Stromal cell of bone marrow (primary cell): ENCODE measurements at places on chromosomes 1 and 21.

DNA sequence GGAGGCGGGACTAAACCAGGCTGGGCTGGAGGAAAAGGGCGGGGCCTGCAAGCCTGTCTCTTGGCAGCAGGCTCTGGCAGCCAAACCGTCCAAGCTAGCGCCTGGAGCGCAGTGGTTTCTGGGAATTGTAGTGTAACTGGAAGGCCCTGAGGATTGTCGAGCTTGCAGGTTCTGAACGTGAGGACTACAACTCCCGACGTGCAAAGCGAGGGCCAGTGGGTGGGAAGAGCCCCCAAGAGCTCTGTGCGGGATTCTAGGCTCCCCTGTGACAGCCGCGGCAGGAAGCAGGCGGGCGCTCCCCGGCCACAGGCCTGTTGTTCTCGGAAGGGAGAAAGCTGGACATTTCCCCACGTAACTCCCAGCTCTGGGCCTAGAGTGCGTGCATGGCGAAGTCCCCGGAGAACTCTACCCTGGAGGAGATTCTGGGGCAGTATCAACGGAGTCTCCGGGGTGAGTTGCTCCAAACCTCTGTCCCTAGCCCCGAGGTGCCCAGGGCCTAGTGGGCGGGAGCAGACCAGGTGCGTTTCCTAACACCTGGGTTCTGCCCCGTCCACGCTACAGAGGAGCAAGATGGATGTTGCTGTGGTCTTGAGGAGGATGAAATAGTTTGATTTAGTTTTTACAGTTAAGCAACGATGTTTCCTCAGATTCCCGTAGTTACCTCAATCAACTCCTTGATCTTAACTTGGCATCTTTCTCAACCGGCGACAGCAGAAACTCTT is at the start of gene SDCCAG8:
Gene SDCCAG8, plus strand, starts transcription at position 251 of the 722 bp plus-strand sequence. Its CDS starts 133 bp downstream, at position 384.
- DNase-seq, result peak; percentile 100

- peak; percentile 80 for DNase-seq
Measured at GRCh38 chr1:202235856-202236837, 42.5 kb downstream of the LGR6 start.

GRCh38 chr1:87786861-87787545 is 458.3 kb downstream of the LMO4 start:
- DNase-seq, result no peak

GRCh38 chr1:151222130-151222529 is 23.8 kb downstream of the PIP5K1A start:
- DNase-seq, result no peak

DNA sequence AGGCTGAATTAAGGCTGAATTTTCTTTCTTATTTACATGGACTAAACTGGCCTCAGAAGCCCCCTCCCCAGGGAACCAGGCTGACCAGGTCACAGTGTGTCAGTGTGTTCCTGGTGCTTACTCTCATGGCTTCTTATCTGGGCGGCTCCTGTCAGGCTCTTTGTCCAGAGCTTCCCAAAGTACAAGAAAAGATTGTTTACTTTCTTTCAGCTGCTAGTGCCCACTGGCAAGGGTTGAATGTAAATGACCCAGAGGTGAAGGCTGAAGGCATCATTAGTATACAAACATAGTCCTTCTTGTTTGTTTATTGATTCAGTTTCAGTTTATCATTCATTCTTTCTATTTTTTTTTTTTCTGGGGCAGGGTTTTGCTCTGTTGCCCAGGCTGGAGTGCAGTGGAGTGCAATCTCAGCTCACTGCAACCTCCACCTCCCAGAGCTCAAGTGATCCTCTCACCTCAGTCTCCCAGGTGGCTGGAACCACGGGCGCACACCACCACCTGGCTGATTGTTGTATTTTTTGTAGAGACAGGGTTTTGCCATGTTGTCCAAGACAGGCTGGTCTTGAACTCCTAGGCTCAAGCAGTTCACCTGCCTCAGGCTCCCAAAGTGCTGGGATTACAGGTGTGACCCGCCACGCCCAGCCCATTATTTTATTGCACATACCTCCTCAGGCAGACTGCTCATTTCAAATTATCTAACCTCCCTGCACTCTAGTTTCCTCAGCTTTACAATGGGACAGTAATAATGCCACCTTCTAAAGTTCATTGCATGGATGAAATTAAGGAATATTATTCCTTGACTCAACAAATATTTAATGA is 9.8 kb upstream of the KDM4A start:
- DNase-seq, result no peak

GRCh38 chr1:55860798-55861519 is 645.8 kb upstream of the USP24 start:
- DNase-seq, result no peak

DNA sequence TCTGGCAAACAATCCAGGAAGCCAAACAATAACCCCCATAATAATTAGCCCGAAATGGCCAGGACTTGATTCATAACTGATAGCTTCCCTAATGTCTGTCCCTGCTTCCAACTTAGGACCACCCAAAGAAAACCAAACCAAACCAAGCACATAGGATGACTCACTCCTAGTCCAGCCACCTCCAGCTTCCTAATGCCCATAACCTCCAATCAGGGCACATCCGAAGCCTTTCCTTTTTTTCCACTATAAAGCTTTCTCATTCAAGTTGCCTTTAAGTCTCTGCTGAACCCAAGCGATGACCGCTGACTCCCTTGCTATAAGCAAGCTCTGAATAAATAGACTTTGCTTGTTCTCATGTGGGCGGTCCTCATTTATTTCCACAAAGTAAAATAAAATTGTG is 40.4 kb downstream of the PCNX2 start:
- no peak for DNase-seq

DNA sequence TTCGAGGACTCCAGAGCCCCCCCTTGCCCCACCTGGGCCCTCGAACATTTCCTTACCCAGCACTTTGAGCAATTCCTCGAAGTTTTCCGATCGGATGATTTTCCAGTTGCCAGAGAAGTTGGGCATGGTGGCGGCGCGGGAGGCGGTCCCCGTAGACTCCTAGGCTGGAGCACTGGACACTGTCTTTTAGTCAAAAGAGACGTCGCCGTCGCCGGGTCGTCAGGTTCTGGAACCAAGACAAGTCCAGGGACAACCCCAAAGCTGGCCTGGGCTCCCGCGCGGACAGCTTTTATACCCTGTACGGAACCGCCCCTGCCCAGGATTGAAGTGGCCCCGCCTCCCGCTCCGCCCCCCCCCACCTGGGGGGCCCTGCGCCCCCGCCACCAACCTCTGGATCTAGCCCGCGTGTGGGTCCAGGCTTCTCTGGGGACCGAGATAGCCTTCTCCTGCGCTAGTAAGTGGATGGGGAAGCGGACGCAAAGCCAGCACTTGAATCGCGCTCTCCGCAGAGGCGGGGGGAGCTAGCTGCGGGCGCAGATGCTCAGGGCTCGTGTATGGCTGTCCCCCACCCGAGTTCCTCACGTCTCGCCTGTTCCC is at the start of gene CRABP2:
Gene CRABP2, minus strand, starts transcription at position 263 of the 597 bp plus-strand sequence. Its CDS starts 137 bp downstream, at position 126.
- DNase-seq, result no peak

DNA sequence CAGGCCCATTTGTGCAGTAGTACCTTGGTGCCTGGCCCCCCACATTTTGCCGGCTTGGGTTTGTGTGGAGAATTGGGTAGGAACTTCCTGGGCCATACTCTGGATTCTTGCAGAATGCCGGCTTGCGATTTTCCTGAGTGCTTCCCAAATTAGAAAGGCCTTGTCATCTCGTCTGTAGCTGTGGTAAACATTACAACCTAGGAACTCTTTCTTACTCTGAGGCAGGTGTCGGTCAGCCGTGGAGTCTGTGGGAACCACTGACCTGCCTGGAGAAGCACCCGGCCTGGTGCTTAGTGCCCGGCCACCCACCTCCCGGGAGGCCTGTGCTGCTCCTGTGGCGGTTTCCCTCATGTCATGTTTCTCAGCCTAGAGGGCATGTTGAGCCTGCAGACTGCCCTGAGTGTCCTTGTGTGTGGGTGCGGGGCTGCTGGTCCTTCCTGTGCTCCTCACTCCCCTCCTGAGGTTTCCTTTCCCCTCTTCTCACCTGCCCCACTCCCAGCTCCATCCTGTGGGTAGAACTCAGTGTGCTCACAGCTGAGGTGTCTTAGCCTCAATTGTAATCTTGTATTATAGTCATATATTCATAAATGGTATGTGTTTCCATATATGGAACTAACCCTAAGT is 64.7 kb downstream of the S100B start:
- no peak for DNase-seq

DNA sequence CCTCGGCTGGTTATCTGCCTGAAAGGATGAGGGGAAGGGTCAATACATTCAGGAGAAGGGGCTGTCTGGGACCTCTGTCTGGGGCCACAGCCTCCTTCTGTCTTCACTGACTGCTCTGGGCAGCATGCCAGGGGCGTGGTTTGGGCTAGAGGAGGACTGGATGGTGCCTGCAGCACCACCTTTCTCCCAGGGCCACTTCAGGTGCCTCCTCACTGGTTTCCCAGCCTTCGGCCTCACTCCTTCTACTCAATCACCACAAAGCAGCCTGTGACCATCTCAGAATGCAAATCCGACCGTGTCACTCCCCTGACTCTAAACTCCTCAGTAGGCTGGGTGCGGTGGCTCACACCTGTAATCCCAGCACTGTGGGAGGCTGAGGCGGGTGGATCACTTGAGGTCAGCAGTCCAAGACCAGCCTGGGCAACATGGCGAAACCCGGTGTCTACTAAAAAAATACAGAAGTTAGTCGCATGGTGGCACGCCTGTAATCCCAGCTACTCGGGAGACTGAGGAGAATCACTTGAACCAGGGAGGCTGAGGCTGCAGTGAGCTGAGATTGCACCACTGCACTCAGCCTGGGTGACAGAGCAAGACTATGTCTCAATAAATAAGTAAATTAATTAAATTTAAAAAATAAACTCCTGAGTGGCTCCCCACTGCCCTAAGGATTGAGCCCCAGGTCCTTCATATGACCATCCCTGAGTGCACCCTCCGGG is 50.1 kb upstream of the ECE1 start:
- DNase-seq, result no peak

DNA sequence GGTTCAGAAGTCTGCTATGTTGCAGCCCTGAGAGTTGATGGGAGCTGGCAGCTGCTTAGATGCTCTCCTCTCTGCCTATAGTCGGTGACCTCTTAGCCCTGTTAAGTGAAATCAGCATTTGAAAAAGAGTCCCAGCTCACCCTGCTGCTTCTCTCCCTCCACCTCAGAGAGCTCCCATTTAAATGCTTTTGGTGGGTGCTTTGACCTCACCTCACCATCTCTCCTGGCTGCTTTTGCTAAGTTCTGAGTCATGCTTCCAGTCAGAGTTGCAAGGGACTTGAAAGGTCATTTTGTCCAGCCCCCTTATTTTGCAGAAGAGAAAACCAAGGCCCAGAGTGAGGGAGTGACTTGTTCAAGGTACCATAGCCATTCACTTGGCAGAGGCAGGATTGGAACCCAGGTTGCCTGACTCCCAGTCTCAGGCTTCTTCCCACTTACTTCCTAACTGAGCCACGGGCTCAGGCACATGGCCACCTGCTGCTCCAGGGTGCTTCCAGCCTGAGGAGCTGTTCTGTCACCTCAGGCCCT is 3.3 kb downstream of the MAPKAPK2 start:
- no peak for DNase-seq

GRCh38 chr1:167244244-167244643 is 23.6 kb downstream of the POU2F1 start:
- DNase-seq, result no peak

- no peak for DNase-seq
Measured at GRCh38 chr1:101026430-101026788, 825 bp upstream of the DPH5 start.

GRCh38 chr1:47940326-47940725 is 56.9 kb downstream of the TRABD2B start:
- no peak for DNase-seq

GRCh38 chr1:85604298-85604997 is 23.9 kb downstream of the CCN1 start:
- no peak for DNase-seq

- no peak for DNase-seq
Measured at GRCh38 chr1:224289396-224289795, 40.6 kb downstream of the NVL start.

GRCh38 chr1:80919426-80919825 is 881.3 kb upstream of the ADGRL2 start:
- no peak for DNase-seq

- no peak for DNase-seq
Measured at GRCh38 chr1:192866241-192866868, 57.5 kb downstream of the RGS2 start.

- peak; percentile 41 for DNase-seq
Measured at GRCh38 chr1:9746211-9746610, 77.6 kb downstream of the CLSTN1 start.

GRCh38 chr21:45965084-45965809 is 16.3 kb upstream of the COL6A1 start:
- DNase-seq, result no peak

DNA sequence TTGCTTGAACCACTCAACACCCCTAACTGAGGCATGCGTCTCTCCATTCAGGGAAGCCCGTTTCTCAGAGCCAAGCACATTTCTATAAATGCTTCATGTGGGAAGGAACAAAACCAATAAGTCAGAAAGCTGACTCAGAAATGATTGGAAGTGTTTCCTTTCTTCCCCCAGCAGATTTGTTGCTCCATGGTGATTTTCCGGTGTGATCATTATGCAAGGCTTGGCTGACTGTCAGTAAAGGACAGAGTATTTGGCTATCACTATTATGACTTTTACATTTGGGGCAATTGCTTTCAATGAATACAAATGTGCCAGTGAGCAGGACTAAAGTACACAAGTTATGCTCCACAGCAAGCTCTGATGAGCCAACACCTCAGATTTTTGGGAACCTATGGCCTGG is 53.3 kb upstream of the ZC3H11B start:
- peak; percentile 96 for DNase-seq

- no peak for DNase-seq
Measured at GRCh38 chr1:230711245-230711644, 2.7 kb downstream of the AGT start.

DNA sequence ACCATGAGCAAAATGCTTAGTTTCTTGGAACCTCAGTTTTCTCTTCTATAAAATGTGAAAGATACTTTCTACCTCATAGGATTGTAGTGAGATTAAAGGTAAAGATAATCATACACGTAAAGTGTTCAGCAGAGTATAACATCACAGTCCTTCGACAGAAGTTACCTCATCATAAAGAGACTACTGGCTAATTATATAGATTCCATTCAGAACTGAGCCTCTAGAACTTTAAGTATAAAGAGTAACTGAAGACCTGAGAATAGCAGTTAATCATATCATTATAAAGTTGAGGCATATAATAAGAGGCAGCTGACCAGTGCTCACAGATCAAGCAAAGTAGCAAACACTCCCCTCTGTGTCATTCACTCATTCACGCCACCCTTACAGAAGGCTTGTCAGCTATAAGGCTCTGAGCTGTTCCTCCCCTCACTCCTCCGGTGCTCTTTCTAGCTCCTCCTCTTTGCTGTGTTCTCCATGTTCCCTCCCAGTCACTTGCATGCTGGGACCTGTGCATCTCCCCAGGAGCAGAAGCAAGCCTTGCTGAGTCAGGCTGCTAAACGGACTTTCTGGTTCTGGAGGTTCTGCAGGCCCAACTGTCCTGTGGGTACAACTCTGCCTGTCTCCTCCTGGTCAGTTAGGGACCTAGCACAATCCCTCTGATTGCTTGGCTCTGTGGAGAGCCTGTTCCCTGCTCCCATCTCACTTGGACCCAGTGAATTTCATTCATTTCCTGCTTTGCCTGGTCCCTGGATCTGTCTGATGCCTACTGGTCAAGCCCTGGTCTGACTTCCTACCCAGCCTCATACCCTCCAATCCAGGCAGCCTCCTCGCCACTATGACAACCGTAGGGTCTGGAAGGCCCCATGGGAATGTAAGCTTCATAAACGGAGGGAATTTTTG is 28.3 kb upstream of the LY9 start:
- DNase-seq, result no peak
